ENCODE measurements at places on chromosomes 1 and 21.

DNA sequence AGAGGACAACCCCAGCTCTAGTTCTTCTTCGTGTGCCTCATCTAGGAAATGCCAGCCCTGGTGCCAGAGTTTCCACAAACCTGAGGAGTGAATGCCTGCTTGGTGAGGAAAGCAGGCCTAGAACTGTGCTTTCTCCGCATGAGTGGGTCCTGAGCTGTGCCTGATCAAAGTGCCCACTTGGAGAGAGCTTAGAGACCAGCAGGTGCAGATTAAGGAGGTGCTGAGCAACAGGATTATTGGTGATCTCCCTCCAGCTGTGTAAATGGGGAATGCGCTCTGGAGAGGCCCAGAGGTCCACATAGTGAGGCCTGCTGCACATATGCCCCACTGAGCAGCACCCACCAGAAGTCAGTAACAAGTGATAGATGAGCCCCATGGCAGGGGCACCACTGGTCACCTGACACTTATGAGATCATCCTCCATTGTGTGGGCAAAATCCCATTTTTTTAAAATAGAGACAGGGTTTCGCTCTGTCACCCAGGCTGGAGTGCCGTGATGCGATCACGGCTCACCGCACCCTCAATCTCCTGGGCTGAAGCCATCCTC lies 127.2 kb upstream of the ZC3H12A start:
- DNase-seq, result no peak

- DNase-seq, result no peak
Measured at GRCh38 chr21:16815243-16815642, 697.6 kb upstream of the CXADR start.

- DNase-seq, result no peak
Measured at GRCh38 chr1:97163591-97164275, 442.1 kb downstream of the PTBP2 start.

- no peak for DNase-seq
Measured at GRCh38 chr1:165080253-165080896, 276.1 kb downstream of the LMX1A start.

GRCh38 chr1:157969697-157970485 lies 23.6 kb upstream of the KIRREL1 start:
- DNase-seq, result no peak

All from activated CD8-positive, alpha-beta memory T cell treated with anti-CD3 and anti-CD28 coated beads for 1 hour (primary cell).